ENCODE measurements at places on chromosomes 13 and 19. TPM values are rescaled to one million over a fixed set of nuclear protein-coding genes. Genes with fewer than 3 reads are reported as not detected.

ZSCAN5C gene
- total RNA-seq: not detected

PTGIR gene
- total RNA-seq: not detected

CYP4F2 gene
- not detected for total RNA-seq

TNNT1 gene
- total RNA-seq: 0.60 TPM

ZNF416 gene
- total RNA-seq: 4.4 TPM

OR7A5 gene
- not detected for total RNA-seq

FXYD1 gene
- not detected for total RNA-seq

FCHO1 gene
- 0.51 TPM for total RNA-seq

KIR3DL1 gene
- total RNA-seq: not detected

PTPRH gene
- total RNA-seq: 0.17 TPM

TUBA3C gene
- total RNA-seq: not detected

ZNF709 gene
- total RNA-seq: 3.5 TPM

LILRA1 gene
- not detected for total RNA-seq

ZNF470 gene
- 5.2 TPM for total RNA-seq

LGI4 gene
- total RNA-seq: not detected

TMEM59L gene
- not detected for total RNA-seq

PEG3 gene
- total RNA-seq: 0.68 TPM

OR7D2 gene
- under 0.01 TPM for total RNA-seq

RHPN2 gene
- total RNA-seq: 13.4 TPM

SIGLEC5 gene
- not detected for total RNA-seq

SMIM24 gene
- not detected for total RNA-seq

MYBPC2 gene
- 0.05 TPM for total RNA-seq

ADM5 gene
- 0.70 TPM for total RNA-seq

CEBPA gene
- total RNA-seq: 0.19 TPM

FFAR3 gene
- not detected for total RNA-seq

TMPRSS9 gene
- under 0.01 TPM for total RNA-seq

RUBCNL gene
- under 0.01 TPM for total RNA-seq

TMEM86B gene
- 1.1 TPM for total RNA-seq

ERICH6B gene
- not detected for total RNA-seq

CALR3 gene
- not detected for total RNA-seq

ACER1 gene
- not detected for total RNA-seq

C19orf67 gene
- total RNA-seq: not detected

ZIC5 gene
- under 0.01 TPM for total RNA-seq

ZNF296 gene
- 0.51 TPM for total RNA-seq

NMRK2 gene
- total RNA-seq: not detected

ANGPTL4 gene
- 4.3 TPM for total RNA-seq

IZUMO1 gene
- total RNA-seq: 0.28 TPM

PALM3 gene
- not detected for total RNA-seq

EDNRB gene
- 112 TPM for total RNA-seq

R3HDM4 gene
- total RNA-seq: 47.0 TPM

SHISA2 gene
- 1.1 TPM for total RNA-seq

ZNF667 gene
- 2.7 TPM for total RNA-seq

LILRB3 gene
- not detected for total RNA-seq

LMO7 gene
- 36.8 TPM for total RNA-seq

ZNF549 gene
- total RNA-seq: 5.8 TPM

ZNF573 gene
- total RNA-seq: 4.8 TPM

GDF15 gene
- 152 TPM for total RNA-seq

CLDN10 gene
- 1.2 TPM for total RNA-seq

APOC4 gene
- not detected for total RNA-seq

IGFLR1 gene
- 2.2 TPM for total RNA-seq

ZNF723 gene
- total RNA-seq: not detected

All from dermis blood vessel endothelial cell (primary cell).